ENCODE measurements at places on chromosomes 1 and 21.

- no peak for DNase-seq
Observed at GRCh38 chr1:207833381-207833780, 77.5 kb downstream of the CD34 start.

DNA sequence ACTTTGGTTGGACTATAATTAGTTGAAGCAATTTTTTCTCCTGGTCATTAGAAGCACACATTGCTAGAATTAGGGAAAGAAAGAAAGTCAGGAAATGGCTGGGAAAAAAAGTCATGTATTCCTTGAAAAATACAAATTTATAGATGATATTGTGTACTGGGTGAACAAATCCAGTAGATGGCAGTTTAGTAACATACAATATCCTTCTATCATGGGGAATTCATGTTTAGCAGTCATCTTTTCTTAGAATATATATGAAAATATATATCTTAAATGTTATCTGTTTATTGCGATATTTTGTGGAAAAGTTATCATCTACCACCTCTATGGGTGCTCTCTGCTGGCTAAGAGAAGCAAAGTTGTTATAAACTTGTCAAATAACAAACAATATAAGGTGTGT lies 13.1 kb upstream of the ZRANB2 start:
- no peak for DNase-seq

- no peak for DNase-seq
Observed at GRCh38 chr1:153677718-153678518, 570 bp upstream of the NPR1 start.

DNA sequence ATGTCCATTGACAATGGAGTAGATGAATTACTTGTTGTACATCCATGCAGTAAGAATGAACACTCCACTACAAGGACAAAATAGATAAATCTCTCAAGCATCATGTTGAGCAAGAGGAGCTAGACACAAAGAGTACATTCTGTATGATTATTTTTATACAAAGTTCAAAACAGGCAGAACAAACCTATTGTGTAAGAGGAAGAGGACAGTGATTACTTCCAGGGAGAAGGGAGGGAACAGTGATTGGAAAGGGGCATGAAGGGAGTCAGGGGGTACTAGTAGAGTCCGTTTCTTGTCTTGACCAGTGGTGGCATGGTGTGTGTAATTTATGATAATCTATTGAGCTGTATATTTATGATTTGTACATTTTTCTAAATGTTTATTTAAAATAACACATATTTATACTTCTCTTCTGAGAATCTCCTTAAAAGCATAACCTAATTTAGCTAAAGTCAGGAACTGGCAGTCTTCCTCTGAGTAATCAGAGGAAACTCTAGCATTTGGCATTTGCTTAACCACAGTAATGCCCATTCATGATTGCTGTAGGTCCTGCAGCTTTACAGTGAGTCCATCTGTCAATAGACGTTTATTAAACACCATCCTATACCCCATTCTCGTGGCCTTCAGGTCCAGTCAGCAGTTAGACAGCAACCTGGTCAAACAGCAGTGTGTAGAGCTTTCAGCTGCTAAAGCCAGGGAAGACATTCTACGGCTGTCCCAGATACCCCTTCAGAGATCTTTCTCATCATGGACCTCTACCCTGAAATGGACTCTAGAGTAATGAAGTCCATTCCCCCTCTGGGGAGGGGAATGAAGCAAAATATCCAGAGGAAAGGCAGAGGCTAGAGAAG lies 114.1 kb upstream of the GALNT2 start:
- no peak for DNase-seq

DNA sequence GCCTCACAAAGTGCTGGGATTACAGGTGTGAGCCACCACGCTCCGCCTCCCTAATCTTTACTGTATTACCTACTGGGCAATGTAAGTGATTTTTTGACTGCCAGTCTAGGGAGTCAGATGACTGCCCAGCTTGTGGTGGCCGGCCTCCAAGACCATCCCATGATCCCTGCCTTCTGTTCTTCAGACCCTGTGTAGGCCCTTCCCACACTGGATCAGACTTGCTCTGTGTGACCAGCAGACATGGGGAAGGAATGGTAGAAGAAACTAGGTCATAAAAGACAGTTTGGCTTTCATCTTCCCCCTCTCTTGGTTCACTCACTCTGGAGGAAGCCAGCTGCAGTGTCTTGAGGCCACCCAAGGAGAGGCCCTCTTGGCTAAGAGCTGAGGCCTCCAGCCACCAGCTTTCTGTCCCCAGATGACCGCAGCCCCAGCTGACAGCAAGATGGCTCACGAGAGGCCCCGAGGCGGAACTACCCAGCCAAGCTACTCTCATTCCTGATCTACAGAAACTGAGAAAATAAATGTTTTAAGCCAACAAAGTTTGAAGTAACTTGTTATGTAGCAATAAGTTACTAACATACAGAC lies 14.5 kb upstream of the CBR3 start:
- DNase-seq = peak; percentile 35

GRCh38 chr1:160030657-160031364 lies 979 bp downstream of the PIGM start:
- no peak for DNase-seq

DNA sequence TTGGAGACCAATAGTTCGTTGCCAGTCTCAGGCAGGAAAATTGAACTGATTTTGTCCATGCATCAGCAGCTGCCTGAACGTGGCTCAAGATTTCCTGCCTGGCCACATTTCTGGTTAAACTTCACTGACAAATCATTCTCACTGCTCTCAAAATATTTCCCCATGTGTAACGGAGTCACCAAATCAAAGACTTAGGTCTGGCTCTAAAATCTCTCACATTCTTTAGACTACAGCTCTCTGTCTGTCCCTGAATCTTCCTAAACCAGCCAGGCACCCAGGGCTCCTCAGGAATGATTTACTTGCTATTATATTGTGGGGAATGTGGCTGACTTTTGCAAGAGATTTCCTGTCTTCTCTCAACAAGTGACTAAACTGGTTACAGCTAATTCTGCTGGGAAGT lies 49.2 kb upstream of the GJA8 start:
- DNase-seq = no peak

DNA sequence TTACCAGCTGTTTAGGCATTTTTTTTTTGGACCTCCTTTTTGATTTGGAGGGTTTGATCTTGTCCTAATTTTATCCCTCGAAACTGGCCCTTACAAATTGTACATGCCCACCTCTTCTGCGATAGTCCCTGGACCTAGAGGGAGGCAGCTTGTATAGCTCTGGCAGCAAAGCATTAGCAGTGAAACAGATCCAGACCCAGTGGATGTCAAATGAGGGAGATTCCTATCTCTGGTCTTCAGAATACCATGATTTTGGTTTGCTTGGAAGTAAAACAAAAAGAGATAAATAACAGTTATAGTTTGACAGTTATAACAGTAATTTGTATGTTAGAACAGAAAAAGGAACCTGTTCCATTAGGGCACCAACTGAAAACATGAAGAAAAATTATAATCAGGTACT lies 123.6 kb downstream of the MIS18A start:
- no peak for DNase-seq

DNA sequence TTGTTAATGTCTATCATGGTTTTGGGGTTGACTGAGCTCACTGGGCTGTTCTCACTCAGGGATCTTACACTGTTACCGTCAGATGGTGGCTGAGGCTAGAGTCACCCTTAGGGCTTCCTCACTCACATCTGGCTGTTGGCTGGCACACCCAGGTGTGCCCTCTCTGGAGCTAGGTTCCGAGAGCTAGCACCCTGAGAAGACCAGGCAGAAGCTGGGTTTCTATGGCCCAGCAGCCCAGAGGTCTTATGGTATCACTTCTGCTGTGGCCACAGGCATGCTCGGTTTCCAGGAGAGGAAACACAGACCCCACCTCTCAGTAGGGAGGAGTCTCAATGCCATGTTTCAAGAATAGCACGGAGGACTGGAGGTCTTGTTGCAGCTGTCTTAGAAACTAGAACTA lies 20.7 kb upstream of the KIF1B start:
- no peak for DNase-seq

DNA sequence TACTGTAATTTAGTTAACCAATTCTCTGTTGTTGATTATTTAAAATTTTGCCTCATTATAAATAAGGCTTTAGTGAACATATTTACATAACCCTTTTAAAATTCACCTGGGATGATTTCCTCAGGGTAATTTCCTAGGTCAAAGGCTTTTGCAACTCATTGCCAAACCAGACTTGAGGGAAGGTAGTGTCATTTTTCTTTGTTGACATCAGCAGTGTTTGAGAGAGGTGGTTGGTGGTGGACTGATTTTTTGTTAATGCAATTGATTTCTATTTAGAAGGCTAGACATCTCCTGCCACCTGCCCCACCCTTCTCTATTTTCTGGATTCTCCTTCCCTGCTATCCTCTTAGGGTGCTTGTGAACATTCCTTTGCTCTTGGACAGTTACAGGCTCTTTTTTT lies 116.8 kb downstream of the HHAT start:
- no peak for DNase-seq

Data from globus pallidus (tissue), 1 donor.